ENCODE measurements at places on chromosomes 6 and 20.

GRCh38 chr6:42029062-42029685, 21.1 kb upstream of the TAF8 start:
- no peak for DNase-seq

GRCh38 chr6:25617997-25618396, 34.0 kb upstream of the SCGN start:
- DNase-seq: no peak

- DNase-seq: no peak
Observed at GRCh38 chr20:10718661-10719060, 44.9 kb upstream of the JAG1 start.

DNA sequence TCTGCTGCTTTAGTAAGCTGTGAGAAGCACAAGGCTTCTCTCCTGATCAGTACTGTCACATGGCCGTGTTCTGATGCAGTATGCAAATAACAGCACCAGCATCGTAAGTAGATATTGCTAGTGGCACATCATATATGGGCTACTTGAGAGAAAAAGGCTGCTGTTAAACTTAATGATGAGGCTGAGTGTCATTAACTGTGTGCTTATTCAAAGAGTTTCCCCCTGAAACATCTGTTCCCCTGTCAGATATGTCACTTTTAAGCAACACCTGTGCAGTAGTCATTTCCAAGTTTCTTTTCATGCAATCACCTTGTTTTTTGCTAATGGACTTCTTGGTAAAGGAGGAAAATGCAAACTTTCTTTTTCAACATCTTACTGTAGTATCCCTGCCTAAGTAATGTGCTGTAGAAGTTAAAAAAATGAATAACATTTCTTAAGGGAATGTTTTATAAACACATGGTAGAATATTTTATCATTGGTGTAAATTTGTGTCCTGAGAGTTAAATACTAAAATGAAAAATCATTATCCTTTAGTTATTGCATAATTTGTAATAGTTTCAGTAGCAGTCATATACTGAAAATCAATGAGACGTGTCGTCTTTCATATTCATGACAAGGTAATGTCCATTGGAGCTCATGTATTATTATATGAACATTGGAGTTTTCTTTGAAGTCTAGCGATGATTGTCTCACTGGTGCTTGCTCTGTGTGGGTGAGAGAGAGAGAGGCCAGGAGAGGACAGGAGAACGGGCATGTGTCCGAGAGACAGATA, 366.3 kb downstream of the CDKAL1 start:
- no peak for DNase-seq

- no peak for DNase-seq
Observed at GRCh38 chr20:45630371-45630770, 713 bp downstream of the WFDC9 start.

DNA sequence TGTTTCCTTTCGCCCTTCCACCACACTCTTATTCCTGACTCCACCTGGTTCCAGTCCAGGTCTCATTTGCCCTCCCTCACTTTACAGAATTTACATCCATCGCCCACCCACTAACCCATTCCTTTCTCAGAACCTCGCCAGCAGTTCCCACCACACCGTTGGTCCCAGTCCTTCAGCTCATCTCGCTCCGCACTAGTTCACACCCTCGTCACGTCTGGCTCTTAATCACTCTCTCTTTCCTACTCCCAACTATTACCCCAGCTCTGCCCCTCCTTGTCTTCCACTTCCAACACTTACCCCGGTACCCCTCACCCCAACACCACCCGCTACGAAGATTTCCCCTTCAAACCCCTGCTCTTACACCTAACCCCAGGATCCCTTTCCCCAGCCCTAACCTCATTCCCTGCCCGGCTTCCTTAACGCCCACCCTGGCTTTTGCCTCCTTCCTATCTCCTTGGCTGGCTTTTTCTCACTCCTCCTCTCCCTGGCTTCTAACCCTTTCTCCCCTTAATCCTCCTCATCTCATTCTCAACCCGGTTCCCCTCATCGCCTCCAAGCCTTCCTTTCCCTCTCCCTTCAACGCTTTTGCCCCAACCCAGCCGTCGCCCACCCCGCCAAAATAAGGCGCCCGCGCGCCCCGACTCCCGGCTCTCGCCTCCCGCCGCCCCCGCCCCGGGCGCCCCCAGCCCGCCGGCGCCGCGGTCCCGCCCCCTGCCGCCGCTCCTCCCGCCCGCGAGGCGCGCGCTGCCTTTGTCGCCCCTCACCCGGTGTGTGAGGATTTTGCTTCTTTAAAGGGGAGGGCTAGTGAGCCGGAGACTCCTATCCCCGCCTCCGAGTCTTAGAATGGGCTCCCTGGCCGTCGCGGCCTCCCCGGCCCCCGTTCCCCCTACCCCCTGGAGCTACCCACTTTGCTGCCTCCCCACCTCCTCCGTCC, 542 bp downstream of the USP49 start:
- peak; percentile 15 for DNase-seq

DNA sequence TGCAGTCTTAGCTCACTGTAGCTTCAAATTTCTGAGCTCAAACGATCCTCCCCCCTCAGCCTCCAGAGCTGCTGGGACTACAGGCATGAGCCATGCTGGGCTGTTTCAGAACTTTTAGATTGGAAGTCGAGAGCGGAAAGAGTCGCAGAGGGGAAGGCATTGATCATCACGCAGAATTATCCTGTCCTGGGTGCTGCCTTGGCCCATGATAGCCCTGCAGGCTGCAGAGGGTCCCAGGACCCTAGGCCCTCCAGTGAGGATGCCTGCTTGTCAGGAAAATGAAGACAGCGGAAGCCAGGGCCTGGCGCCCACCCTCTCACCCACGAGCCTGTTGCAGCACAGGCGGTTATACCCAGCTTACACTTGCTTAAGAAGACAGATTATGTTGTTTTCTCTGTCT, 9.1 kb downstream of the TMEM181 start:
- no peak for DNase-seq

DNA sequence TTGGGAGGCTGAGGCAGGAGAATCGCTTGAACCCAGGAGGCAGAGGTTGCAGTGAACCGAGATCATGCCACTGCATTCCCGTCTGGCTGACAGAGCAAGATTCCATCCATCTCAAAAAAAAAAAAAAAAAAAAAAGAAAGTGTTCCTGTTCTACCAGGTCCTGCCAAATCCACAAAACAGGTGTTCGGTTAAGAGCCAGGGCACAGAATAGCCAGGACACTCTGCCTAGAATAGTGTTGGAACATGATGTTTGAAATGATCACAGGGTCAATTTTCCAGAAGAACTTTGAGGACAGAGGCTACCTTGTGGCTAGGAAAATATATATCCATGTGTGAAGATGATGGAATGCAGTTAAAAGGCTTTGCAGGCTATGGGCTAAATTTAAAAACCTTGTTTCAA, 63.6 kb upstream of the TRAF3IP2 start:
- no peak for DNase-seq

DNA sequence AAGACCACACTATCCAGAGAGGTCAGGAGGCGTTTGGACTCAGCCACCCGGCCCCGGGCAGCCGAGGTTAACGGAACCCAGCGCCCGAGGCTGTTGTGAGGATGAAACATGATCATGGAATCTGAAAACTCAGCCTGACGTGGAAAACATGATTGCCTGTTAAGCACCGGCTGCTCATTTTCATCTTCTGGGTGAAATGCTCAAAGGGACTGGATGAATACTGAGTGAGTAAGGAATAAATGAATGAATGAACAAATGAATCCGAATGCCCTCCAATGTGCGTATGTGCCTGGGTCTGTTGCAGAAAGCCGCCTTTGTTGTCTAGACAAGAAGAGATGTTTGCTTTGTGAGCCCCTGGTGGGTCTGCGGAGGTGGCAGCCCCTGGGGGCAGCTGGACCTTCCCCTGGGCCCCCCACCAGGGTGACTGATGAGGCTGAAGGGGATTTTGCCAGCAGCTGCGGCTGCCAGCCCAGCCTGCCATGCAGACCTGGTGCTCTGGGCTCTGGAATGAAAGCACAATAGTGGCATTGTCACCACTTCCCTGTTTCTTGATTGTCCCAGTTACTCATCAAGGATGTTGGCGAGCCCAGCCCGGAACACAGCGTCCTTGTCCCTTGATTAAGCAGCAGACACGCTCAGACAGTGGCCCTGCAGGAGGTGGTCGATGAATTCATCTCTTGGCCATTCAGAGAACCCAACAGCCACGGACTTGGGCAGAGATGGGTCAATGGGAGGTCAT, 211.1 kb downstream of the ANKRD60 start:
- DNase-seq: no peak

All from stimulated activated CD8-positive, alpha-beta memory T cell treated with anti-CD3 and anti-CD28 coated beads, Interleukin-7, amount 100 ng/mL, for 24 hours (primary cell).